CD4-positive, alpha-beta T cell treated with Interleukin-2 at 100 ng/mL for 4 hours (primary cell): ENCODE measurements at places on chromosomes 12 and 14.

GRCh38 chr12:65536876-65537681, 258.6 kb downstream of the MSRB3 start:
- DNase-seq: no peak

DNA sequence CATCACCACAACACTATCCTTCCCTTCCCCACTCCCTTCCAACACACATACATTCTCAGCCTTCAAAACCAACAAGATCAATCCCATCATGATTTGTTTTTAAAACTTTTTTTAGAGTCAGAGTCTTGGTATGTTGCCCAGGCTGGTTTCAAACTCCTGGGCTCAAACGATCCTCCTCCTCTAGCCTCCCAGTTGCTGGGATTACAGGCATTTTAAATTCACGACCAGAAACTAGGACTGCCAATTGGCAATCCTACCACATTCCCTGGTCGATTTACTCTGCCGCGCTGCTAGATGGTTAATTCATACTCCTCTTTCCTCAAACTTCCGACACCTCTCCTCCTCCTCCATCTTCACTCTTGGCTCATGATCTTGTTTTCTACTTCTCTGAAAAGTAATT, 37.5 kb upstream of the TMCC3 start:
- DNase-seq: no peak

GRCh38 chr12:102479099-102479885, 1.1 kb downstream of the IGF1 start:
- DNase-seq: no peak

GRCh38 chr12:91182636-91183455, at the start of gene DCN:
DCN (minus strand) TSS chr12:91182817; CDS start chr12:91178552, 4,265 bp downstream.
- no peak for DNase-seq

GRCh38 chr12:53076461-53076860, 2.7 kb downstream of the SPRYD3 start:
- no peak for DNase-seq

- DNase-seq: no peak
Observed at GRCh38 chr14:62592877-62593276, 452.4 kb downstream of the KCNH5 start.

DNA sequence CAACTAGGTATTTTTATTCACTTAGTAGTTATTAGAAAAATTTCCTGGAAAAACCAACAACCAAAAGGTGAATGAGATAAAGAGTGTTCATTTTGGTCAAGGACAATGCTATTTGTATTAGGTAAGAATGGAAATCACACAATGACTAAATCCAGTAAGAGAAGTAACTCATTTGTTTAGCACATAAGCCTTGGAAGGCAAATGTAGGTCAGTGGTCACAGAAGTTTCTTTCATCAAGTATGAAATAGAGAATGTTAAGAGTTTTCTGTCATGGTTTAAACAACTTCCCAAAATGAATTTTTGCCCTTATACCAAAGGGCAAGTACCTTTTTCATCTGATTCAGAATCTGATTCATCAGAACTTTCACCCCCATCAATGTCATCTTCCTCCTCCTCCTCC, 101.7 kb downstream of the KIF21A start:
- no peak for DNase-seq

GRCh38 chr12:82458101-82458500, 99.8 kb downstream of the METTL25 start:
- DNase-seq: no peak

- DNase-seq: no peak
Observed at GRCh38 chr12:71191509-71192196, 33.9 kb upstream of the TSPAN8 start.

DNA sequence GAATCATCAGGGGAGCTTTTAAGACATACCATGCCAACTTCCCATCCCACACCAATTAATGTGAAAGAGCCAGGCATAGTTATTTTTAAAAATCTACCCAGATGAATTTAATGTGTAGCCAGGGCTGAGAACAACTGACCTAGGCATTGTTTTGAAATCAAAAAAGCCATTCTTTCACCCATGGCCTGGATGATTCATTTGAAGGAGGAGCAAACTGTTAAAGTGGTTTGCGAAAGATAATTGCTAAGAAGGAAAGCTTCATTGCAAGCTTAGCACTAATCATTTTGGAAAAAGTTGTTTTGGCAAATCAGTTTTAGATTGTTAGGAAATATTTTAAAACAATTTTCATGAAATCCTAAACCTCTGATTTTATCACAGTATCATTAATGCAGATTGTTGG, 2.1 kb upstream of the GTSF1 start:
- DNase-seq: no peak
